ENCODE measurements at places on chromosomes 4 and X.
A peak's percentile ranks its signal among the peaks of the same experiment; 100 is the strongest.

- DNase-seq: no peak
These were observed 7.4 kb downstream of the PPP2R2C start for GRCh38 chr4:6464842-6465588.

DNA sequence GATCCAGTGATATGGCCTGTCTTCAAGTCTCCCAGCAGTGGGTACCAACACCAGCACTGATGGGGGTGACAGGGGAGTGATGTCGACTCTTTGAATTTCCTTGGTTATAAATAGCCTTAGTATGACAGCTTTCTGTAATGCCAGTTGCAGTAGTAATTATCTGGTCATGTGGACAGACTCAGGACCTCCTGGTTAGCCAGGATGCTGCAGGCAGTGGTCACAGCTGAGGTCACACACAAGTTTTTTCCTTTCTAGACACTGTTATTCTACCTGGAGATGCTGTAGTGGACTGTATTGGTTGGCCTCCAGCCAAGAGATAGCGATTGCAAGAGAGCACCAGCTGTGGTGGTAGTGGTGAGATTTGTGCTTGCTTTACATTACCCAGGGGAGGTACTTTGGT, 63.6 kb downstream of the UPRT start:
- no peak for DNase-seq

- DNase-seq: no peak
These were observed 139.1 kb upstream of the ZIC3 start for GRCh38 chrX:137426695-137427425.

DNA sequence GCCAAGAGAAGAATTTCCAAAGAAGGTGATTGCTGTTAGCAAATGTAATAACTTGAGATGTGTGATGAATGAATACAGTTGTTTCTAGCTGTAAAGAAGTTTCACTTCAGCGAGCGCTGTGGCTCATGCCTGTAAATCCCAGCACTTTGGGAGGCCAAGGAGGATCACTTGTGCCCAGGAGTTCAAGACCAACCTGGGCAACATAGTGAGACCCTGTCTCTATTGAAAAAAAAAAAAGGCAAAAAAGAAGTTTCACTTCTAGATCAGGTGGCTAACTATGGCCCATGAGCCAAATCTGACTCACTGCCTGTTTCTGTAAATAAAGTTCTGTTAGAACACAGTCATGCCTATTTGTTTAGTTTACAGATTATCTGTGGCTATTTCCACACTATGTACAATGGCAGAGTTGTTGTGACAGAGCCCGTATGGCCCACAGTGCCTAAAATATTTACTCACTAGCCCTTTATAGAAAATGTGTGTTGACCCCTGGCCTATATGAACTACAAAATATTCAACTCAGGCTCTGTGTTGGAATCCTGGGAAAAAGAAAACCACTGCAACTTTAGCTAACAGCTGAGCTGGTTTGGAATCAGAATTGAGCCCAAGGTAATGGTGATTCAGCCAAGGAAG, 54.1 kb upstream of the PRPS1 start:
- no peak for DNase-seq

- DNase-seq: no peak
These were observed 151.5 kb downstream of the CENPC start for GRCh38 chr4:67393699-67394281.

DNA sequence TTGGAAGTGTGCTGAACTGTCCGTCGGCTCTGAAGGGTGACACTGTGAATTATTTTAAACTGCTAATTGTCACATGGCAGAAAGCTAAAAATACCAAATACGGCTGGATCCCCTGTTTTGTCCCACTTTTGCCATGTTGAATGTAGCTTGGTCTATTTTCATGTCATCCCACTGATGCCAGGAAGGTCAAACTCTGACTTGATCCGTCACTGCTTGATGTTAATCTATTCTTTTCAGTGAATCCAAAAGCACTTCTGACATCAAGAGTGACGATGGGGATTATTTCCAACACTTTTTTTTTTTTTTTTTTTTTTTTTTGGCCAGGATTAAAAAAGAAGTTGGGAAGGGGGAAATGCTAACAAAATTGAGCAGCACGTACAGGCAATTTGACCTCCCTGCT, 734.6 kb upstream of the TENM3 start:
- no peak for DNase-seq

DNA sequence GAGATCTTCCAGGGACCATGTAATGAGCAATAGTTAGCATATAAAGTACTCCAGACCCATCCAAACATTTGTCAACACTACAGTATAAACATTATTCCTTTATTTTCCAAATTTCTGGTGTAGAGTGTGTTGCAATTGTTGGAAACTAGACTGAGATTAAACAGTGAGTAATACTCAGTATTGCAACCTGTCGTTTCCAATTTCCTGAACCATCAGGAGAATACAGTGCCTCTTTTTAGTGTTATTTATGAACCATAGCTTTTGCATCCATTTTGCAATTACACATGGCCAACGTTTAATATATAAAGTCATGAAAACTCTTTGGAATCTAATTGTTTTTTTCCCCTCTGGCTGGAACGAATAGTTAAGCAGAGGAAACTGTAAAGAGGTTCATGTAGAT, 58.3 kb upstream of the DHRSX start:
- no peak for DNase-seq

- DNase-seq: no peak
These were observed 13.0 kb upstream of the TMEM156 start for GRCh38 chr4:39044956-39045826.

DNA sequence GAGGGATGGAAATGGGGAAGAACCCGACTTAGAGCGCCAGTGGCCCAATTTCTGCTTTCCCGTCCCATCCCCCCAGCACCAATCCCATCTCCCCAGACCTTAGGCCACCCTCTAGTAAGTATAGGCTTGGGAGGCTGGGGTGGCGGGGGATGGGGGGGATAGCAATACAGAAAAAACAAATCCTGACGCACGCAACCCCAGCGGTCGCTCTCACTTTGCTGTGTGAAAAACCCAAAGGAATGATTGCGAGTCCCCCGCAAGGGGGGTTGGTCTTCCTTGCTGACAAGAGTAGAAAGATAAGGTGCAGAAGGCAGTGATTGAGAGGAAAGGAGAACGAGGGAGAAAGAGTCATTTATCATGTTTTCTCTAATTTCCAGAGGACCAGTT, 863 bp downstream of the CPE start:
- DNase-seq: peak; percentile 31

DNA sequence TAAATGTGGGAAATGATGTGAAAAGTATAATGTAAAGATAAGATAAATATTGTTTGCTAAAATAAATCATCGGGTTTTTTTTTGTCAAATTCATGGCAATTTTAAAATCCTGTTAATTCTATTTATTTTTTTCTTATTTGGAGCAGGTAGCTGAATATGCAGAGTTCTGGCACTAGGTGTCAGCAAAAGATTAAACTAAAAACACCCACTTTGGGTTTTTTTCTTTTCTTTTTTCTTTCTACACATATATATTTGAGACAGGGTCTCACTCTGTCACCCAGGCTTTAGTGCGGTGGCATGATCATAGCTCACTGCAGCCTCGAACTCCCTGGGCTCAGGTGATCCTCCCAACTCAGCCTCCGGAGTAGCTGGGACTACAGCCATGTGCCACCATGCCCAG, 6.9 kb upstream of the RAP2C start:
- DNase-seq: no peak

- no peak for DNase-seq
These were observed 292.2 kb downstream of the ZIC3 start for GRCh38 chrX:137858106-137858505.

DNA sequence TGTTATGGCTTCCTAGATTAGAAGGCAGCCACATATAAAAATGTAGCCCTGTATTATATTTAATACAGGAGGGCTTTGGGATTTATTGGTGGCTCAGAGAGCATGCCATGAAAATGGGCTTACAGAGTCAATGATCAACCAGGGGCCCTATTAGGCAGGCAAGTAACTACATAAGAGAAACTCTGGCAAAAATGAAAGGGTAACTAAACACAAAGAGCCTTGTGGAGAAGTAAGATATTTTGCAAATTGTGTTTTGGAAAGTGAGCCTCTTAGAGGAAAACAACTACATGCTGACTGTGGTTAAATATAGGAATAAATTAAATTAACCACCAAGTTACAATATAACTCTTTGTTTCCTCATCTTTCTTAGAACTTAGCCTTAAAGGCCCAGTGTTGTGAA, 5.5 kb downstream of the SAT1 start:
- no peak for DNase-seq

- no peak for DNase-seq
These were observed 667.6 kb downstream of the PCDH18 start for GRCh38 chr4:136864604-136865185.

DNA sequence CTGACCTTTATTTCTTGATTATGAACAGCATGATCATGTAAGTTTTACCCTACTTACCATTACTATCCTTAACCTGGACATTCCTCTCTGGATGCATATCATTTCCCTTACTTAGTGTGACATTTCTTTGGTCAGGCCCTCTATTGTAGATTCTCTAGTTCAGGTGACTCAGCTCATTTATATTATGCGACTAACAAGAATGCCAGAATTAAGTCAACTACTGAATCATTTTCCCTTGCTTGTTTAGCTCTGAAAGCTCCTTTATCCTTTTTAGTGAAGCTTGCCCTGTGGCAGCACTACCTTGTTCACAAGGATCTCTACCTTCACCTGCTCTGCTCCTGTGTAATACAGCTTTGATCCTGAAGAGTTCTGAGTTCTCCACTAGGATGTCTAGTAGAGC, 15.1 kb upstream of the UGT2B17 start:
- DNase-seq: no peak

DNA sequence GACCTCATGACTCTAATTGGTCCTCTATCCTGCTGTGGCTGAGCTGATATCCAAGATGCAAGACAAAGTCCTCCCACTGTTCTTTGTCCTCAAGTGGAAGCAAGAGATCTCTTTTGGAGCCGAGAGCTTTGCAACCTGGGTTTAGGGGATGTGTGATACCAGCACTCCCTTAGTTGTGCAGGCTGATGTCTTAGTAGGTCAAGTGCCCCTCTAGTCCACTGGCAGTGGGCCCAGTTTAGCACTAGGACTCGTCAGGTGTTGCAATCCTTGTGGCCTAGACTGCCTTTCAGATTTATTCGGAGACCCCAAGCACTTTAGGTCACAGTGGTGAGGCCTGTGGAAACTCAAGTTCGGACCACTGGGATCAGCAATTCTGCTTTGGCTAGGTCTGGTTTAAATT, 64.0 kb downstream of the GPRASP3 start:
- DNase-seq: no peak

GRCh38 chr4:3715061-3715854, 50.9 kb upstream of the ADRA2C start:
- no peak for DNase-seq

DNA sequence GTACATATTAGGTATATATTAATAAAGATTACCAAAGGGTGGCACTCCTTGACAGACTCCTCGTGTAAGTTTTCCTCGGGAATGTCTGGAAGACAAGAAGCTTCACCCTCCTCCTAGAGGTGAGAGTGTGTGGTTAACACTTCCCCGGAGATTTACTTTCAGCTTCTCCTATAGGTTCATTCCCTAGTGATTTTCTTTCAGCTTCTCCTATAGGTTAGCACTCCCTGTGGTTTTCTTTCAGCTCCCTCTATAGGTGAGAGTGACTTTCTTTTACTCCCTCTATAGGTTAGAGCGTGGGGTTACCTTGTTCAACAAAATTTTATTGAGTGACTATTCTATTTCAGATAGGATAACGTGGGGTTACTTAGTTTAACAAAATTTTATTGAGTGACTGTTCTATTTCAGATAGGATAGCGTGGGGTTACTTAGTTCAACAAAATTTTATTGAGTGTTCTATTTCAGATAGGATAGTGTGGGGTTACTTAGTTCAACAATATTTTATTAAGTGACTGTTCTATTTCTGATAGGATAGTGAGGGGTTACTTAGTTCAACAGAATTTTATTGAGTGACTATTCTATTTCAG, 106.0 kb upstream of the PLAC1 start:
- DNase-seq: no peak

DNA sequence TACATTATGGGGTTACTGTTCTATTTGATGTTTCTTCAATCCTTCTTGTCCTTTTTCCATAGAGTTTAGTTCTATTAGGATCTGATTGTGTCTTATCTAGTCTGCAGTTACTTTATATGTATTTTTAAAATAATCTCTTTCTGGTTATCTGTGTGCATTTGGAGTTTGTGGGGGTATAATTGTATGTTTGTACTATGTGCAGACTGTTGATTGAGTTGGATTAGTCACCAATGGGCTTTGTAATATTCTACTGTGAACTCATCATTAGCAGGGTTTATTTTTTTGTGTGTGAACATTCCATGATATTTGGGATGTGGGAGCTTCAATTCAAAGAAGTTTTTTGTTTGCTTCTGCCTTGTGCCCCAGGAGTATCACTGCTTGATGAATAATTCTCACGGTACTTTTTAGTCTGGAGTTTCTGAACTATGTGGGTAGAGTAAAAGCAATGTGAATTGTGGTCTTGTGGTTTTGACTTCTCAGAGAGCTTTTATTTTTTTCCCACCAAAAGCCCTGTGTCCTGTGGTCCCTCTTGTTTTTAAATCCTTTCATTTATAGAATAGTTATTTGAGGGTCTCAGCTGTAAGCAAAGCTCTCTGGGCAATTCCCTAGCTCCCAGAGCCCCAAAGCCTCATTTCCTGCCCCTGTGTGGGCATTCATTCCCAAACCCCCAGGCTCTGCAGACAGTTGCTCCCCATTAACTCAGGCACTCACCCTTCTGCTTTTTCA, 127.8 kb downstream of the PHKA2 start:
- DNase-seq: no peak

- DNase-seq: no peak
These were observed 18.0 kb downstream of the HHIP start for GRCh38 chr4:144663834-144664475.

DNA sequence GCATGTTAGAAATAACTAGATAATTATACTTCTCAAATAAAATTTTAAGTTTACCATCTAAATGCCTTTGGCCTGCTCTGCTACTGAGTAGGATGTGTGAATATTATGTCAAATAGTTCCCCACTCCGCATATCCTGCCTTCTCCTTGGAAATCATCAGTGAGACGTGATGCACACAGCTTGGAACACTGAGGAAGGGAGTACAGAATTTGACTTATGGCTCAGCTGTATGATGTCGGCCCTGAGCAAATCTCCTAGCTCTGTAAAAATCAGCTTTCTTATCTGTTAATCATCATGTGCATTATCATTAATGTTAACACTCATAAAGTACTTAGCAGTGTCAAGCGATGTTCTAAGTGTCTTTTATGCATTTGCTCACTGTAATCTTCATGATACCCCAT, 241.0 kb upstream of the ANKRD50 start:
- DNase-seq: no peak

- DNase-seq: no peak
These were observed 16.4 kb downstream of the NAAA start for GRCh38 chr4:75924309-75924827.

GRCh38 chr4:52374877-52375276, 284.2 kb downstream of the USP46 start:
- no peak for DNase-seq

- no peak for DNase-seq
These were observed 9.9 kb downstream of the INTS12 start for GRCh38 chr4:105698607-105699006.
